ENCODE measurements at places on chromosomes 13 and 19.

DNA sequence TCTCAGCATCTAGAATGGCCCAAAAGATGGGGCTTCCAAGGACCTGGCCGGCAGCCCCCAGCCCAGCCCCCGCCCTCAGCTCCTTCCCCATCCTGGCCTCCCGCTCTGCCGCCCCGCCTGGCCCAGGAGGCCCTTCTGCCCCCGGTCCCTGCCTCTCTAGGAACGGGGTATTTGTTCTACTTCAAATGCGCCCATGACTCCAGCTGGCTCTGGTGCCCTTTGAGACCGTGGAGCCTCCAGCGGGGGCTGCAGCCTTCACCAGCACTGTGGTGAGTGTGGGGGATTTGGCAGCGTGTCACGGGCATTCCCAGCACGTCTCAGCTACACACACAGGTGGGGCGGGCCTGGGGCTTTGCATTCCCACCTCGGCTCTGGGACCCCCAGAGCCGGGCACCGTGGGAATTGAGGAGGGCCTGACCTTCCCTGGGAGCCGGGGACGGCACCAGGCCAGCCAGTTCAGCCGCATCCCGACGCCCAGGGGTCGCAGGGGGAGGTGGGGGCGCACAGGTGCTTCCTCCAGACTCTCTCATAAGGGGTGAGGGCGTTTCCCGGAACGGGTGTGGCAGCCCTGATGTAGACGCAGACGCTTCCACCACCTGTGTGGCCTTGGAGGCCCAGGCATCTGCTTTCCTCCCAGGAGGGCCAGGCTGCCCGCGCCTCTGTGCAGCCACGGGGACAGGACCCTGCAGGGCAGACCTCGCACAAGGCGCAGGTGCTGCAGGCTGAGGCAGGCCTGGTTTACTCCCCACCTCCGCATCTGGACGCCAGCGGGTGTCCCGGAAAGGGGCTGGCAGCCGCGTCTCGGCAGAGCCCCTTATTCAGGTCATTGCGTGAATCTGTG is 947 bp downstream of the ATP4B start:
- no peak for DNase-seq

DNA sequence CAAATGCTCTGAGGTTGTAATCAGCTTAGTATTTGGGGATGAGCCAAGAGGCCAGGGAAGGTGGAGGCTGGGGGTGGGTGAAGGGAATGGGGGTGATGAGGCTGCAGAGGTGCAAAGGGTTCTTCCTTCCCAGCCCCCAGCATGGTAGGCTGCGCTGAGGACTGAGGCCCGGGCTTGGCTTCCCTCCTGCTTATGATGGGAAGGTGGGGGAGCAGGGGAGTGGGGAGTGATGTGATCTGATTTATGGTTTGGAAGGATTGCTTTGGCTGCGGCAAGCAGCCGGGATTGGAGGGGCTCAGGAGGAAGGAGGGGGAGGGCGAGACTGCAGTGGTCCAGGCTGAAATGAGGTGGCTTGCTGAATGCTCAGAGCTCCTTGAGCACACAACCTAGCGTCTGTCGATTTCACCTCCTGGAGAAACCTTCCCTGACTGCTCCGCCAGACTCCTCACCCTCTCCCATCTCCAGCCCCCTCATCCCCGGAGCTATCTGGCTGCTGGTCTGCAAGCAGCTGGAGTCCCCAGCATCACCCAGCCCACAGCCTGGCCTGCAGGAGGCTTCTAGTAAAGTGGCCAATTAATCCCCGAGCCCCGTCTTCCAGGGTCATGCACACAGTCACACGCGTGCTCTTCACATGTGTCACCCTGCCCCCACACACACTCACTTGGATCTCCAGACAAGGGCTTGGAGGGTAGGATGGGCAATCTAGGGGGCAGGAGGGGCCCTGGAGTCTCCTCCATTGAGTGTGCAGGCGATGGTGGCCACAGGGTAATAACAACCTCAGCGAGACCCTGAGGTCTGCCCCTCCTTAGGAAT is 757 bp upstream of the CLEC11A start:
- no peak for DNase-seq

GRCh38 chr13:44425041-44425814 is 51.6 kb downstream of the SERP2 start:
- no peak for DNase-seq

DNA sequence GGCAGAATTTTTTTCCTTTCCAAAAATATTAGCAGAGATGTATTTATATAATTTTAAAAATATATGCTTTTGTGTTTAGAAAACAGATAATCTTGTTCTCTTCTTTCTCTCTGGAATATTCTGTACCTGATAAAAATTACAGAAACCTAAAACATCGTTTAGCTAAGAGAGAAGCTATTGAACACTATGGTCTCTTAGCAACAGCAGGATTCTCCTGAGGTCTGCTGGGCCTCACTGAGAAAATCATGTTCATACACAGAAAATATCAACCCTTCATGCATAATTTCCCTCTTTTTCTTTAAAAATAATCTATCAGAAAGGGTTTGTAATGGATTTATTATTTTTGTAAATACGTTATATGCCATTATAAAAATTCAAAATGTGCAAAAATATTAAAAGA is 242.2 kb downstream of the DCLK1 start:
- DNase-seq = no peak

DNA sequence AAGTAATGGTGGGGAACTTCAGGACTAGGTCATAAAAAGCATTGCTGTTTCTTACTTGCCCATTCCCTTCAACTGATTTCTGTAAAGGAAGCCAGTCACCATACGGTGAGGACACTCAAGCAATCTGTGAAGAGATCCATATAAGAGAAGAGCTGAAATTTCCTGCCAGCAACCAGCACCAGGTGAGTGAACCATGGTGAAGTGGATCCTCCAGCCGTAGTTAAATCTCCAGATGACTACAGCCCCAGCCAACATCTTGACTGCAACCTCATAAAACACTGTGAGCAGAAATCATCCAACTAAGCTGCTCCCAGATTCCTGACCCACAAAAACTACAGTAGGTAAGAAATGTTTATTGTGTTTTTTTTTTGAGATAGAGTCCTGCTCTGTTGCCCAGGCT is 3.8 kb upstream of the SLC6A16 start:
- no peak for DNase-seq

DNA sequence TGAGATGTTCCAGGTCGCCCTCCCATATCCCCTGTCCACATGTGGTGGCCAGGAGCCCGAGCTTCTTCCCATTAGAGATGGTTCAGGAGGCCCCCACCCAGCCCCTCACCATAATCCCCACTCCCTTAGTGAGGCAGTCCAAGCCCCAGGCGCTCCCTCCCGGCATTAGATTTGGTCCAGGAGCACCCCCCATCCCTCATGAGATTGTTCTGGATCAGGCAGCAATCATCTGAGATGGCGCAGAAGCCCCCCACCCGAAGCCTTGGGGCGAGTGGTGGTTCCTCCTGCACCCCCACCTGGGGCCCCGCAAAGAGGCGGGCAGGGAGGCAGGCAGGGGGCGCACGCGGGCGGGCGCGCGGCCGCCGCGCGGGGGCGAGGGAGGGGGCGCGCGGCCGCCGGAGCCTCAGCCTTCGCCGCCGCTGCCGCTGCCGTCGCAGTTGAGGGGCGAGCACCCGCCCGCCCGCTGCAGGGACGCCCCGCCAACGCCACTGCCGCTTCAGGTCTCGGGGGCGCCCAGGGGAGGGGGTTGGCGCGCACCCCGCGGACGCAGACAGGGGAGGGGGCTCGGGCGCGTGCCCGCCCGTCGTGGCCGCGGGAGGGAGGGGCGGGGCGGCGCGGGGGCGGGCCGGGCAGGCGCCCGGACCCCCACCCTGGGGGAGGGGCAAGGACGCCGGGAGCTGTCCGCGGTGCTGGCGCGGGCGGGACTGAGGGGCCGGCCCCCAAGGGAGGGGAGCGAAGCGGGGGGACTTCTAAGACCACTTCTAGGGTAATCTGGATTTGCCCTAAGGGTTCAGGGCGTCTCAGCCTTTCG is 46.4 kb upstream of the SHKBP1 start:
- no peak for DNase-seq

DNA sequence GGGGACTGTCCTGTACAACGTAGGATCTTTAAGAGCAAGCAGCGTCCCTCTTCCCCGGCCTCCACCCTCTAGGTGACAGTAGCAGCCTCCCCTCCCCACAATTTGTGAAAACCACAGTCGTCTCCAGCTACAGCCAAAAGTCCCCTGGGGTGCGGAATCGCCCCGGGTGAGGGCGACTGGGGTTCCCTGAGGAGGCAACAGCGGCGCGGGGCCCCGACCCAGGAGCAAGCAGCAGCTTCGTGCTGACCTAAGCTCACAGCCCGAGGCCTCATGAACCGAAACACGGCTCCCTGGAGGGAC is 322 bp downstream of the ZNF558 start:
- no peak for DNase-seq

DNA sequence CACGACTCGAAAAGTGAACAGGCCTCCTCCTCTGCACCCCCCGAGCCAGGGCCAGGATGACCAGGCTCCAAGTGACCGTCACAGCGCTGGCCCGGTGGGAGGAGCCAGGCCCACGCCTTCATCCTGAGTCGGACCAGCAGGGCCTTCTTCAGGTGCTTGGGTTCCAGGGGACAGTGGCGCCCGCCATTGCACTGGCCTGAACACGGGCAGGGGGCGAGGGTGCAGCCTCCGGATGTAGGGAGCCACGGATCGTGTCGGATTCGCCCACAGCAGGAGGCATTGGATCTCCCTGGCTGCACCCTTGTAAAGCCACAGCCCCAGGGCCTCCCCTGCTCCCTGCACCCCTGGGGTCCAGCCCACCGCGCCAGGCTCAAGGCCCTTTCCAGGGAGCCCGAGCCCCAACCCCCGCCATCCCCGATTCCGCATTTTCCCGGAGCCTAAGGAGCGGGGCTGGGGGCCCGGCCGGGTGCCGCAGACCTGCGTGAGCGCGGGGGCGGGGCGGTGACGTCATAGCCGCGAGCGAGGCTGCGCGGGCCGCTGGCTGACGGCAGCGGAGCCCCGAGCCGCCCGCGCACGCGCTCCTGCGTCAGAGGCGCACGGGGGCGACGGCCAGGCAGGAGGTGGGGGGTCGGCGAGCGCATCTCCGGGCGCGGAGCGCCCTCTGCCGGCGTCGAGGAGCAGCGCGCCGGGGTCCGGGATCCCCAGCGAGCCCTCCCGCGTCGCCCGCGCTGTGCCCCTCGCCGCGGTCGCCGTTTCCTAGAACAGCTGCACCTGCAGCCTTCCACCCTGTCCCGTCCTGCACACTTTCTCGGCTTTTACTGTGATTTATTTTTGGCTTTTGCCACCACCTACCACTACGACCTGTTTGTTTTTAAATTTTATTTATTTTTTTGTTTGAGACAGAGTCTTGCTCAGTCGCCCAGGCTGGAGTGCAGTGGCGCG is 1.5 kb upstream of the ATP5F1D start:
- peak; percentile 90 for DNase-seq

DNA sequence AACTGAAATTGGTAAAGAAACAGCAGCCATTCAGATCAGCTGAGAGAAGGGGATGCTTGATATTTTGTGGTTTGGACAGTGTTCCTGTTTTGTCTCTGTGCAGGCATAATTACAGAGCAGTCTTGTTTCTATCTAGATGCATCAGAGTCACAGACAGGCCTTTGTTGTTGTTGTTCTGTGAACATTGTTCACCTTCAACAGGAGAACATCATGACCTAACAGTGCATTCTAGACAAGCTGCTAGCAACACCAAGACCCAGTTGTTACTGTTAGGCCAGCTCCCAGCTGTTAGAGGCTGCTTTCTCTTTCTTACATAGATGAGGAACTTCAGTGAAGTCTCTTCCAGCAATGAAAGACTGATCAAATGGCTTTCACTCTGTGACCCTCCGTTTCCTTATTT is 8.5 kb upstream of the LSR start:
- DNase-seq = no peak

- DNase-seq = no peak
Measured at GRCh38 chr13:30186634-30187415, 120.5 kb downstream of the KATNAL1 start.

GRCh38 chr13:114087430-114087829 is 45.0 kb downstream of the RASA3 start:
- no peak for DNase-seq

- no peak for DNase-seq
Measured at GRCh38 chr19:49843265-49843664, 7.7 kb upstream of the PTOV1 start.

DNA sequence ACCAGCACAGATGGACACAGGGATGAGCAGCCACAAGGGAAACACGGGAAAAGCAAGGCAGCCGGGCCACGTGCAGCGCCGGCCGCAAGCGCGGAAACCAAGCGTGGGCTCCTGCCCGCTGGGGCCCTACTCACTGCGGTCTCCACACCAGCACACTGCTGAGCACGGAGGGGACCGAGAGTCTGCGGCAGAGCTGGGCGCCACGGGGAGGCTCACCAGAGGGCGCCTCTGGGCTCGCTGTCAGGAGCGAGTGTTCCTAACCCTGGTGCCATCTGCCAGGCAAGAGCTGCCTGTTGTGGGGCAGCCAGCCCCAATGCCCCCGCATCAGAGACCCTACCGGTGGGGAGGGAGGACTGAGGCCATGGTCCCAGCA is 26.5 kb downstream of the MPND start:
- peak; percentile 64 for DNase-seq

GRCh38 chr19:49573009-49573408 is 7.3 kb downstream of the NOSIP start:
- DNase-seq = no peak

GRCh38 chr13:98563071-98563470 is 13.8 kb downstream of the STK24 start:
- no peak for DNase-seq

Measured in stimulated activated CD4-positive, alpha-beta T cell treated with anti-CD3 and anti-CD28 coated beads, TNF-alpha, amount 100 ng/mL, for 4 hours (primary cell).